ENCODE measurements at places on chromosomes 2 and 18.

DNA sequence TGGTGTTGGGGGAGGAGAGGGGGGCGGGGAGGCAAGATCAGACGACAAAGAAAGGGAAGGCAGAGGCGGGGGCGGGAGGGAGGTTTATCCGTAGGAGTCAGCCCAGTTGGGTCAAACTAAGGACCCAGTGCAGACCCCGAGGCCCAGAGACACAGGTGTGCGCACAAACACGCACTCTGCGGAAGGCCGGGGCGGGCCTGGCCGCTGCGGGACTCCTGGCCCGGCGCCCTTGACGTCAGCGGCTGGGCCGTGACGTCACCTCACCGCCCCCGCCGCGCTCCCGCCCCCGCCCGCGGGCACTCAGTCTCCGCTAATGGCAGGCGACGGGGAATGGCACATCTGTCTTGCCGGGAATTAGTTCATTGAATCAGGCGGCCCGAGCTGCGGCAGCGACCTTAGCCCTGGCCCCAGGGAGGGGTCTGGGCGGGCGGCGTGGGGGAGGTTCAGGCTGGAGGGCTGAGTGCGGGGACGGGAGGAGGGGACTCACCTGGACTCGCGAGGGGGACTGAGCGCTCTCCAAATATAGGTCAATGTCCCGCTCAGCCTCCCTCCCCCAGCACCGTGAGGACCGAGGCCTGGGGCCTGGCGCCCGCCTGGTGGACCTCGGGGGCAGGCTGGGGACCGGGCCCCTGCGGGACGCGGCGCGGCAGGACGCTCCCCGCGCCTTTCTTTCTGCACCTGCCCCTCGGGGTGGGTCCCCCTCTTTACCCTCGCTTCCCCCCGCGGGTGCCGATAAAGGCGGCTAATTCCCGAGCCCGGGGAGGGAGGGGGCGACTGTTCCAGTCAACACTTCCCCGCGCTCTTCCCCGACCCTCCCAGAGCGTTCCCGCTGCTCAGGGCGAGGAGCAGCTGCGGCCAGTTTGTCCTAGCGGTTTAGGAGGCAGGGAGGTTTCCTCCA lies 15.5 kb upstream of the ECEL1 start:
- DNase-seq, result no peak

DNA sequence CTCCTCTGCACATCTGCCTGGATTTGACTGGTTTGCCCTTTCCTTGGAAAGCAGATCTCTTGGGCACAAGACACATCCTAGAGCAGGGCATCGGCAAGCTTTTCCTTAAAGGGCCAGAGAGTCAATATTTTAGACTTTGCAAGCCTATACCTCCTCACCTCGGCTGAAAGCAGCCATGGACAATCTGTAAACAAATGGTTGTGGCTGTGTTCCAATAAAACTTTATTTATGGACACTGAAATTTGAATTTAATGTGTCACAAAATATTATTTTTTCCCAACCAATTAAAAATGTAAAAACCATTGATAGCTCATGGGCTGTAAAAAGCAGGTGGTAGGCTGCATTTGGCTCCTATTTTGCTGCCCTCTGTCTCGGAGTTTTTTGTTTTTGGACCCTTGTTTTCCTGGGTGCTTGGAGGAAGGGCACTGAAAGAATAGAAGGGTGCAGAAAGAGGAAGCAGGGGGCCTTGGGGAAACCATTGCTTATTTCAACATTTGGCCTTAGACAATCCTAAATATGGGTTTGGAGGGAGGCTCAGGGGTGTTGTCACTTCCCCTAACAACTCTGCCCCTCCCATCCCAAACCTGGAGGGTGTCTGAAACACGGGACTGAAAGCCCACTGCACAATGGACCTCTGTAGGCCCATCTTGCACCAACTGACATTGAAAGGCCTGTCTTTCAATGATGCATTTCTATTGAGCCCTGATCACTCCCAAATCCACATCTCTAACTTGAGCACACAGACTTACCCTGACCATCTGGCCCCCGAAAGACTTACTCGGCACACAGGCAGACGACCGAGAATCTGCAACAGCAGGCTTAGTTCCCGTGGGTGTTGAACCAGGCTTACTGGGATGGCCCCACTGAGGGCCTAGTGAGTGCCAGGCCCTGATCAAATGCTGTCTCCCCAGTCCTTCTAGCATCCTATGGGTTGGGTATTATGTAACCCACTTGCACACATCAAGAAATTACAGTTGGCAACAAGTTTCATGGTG lies 7.1 kb upstream of the ZFP36L2 start:
- DNase-seq, result no peak

GRCh38 chr2:65349863-65350262 lies 82.5 kb downstream of the SPRED2 start:
- DNase-seq, result no peak

GRCh38 chr2:88810488-88810887 lies 119.0 kb downstream of the RPIA start:
- DNase-seq, result no peak

DNA sequence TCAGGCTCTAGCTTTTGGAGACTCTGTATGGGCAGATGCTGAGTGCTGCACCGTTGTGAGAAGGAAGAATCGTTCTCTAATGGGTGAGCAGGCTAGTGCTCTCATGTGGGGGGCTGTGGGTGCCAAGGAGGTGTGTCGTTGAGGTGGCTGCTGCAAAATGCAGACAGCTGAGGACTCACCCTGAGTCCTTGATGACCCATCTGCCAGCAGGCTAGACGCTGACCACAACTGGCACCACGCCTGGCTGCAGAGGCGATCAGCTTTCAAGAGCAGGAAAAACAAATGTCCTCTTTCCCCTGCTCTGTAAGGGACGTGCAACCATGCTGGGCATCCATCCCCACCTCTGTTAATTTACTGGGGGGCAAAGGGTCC lies 48.2 kb downstream of the HAUS1 start:
- no peak for DNase-seq

DNA sequence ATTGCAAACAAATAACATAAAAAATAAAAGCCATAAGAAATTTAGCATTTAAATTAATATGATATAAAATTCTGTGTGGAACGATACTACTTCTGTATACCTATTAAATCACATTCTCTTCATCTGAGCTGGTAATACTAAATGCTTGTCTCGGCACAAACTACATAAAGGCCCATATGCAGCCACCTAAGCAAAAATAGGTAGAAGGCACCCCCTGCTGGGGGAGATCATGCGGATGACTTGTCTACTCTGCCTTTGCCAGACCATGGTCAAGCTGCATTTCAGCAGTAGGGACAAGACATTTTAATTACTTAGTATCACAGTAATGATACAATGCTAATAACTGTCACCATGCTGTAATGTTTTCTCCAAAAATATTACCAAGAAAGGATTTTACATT lies 108.0 kb downstream of the CDH19 start:
- DNase-seq, result no peak

DNA sequence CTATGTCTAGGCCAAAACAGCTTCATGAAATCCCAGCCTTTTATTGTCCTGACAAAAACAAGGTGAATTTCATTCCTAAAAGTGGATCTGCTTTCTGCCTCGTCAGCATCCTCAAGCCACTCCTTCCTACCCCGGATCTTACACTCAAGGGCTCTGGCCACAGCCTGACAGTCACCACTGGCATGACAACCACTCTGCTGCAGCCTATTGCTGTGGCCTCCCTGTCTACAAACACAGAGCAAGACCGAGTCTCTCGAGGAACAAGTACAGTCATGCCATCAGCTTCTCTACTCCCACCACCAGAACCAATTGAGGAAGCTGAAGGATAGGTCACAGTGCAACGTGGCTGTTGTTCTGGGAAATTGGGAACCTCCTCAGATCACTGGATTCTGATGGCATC lies 106.1 kb downstream of the ICA1L start:
- no peak for DNase-seq

- no peak for DNase-seq
Measured at GRCh38 chr2:58336416-58336815, 95.3 kb upstream of the FANCL start.

DNA sequence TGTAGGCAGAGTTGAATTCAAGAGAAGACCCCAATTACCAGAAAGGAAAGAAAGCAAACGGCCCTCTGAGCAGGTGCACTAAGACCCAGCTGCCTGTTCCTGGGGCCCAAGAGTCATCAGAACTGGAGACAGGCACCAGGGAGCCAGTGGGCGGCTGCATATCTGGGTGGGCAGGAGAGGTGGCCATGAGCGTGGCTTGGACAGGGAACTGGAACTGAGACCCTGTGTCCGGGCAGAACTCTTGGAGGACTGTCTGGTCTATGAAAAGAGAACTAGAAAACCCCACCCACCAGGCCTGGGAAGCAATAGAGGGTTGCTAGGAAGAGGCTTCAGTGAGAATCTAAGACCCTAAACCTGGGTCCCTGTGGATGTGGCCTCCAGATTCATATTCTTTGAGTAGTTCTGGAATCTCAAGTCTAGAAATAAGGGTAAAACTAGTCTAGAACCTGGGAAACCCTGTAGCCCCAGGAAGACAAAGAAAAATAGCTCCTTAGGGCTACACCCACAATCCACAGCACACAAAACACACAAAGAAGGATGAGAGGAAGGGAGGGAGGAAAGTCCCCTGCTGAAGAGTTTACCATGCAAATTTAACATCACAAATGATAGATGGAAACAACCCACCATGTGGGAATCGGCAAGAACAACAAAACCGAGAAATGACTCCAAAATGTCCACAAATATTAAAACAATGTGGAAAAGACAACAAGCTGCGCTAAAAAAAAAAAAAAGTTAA lies 147.0 kb downstream of the HDAC4 start:
- DNase-seq, result no peak

GRCh38 chr2:195505701-195506100 lies 151.3 kb upstream of the SLC39A10 start:
- no peak for DNase-seq

GRCh38 chr2:70204452-70204851 lies 13.6 kb upstream of the C2orf42 start:
- no peak for DNase-seq

DNA sequence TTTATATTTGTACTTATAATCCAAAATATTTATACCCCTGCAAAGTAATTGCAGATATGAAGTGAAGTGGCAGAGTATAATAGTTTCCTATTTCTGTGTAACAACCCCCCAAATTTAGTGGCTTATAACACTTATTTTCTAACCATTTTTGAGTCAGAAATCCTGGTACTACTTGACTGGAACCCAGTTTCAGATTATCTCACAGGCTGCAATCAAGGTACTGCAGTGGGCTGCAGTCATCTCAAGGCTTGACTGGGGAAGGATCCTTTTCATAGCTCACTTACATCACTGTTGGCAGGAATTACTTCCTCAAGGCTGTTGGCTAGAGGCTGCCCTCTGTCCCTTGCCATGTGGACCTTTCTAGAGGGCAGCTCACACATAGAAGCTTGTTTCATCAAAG lies 558.2 kb upstream of the PKDCC start:
- no peak for DNase-seq

All from 8988T (cell line).